NCI-H2227 treated with DMSO at 0.1 percent for 48 hours (cell line): ENCODE measurements at places on chromosomes 5 and 9.
A peak's percentile ranks its signal among the peaks of the same experiment; 100 is the strongest.

GRCh38 chr9:129310666-129311350 lies 132.7 kb upstream of the IER5L start:
- no peak for DNase-seq

- DNase-seq: no peak
These were observed 53.5 kb upstream of the CDKN2AIPNL start for GRCh38 chr5:134464988-134465815.

DNA sequence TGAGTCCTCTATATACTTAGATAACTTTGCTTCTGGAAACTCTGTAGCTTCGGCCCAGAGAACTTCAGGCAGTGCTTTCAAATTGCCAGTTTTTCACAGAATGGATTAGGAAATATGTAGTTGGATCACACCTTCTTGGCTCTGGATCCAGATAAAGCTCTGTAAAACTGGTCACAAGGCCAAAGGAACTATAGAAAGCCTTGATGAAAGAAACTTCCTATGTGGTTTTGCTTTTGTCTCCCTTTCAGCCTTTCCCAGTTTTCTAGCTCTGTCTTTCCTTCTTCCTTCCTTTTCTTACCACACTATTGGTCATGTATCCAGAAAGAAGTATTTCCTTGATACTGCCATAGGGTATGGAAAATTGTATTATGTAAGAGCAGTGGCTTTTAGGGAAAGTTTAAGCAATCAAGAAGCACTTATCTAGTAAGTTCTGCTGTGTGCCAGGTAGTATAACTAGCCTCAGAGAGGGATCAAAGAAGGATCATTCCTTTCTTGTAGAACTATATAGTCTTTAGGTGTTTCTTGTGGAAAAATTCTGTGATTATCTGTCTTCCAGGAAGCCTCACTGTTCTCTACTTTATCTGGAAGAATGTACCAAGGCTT lies 6.3 kb downstream of the GPR21 start:
- DNase-seq: no peak

GRCh38 chr5:17360879-17361278 lies 137.2 kb upstream of the TAF11L2 start:
- DNase-seq: no peak

GRCh38 chr5:55868846-55869245 lies 17.7 kb downstream of the IL31RA start:
- DNase-seq: no peak

DNA sequence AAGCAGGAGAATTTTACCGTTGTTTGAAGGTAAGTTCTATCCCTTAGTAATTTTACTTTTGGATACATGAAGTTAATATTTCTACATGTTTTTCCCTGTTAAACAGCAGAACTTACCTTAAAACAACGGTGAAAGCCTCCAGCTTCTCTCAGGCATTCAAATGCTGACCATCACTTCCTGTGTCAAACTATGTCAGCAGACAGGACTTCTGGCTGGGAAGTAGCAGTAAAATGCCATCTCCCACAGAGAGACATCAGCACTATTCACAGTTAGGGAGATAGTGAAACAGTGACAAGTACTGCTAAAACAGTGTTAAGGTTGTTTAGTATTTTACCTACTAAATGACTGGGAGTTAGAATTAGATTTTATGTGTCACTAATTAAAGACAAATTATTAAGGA lies 34.2 kb upstream of the GOLGA1 start:
- DNase-seq: no peak

- DNase-seq: no peak
These were observed at the start of gene PARP8 for GRCh38 chr5:50666261-50667022. Gene PARP8, plus strand, starts transcription at chr5:50666637. Its CDS starts 459 bp downstream, at chr5:50667096.

DNA sequence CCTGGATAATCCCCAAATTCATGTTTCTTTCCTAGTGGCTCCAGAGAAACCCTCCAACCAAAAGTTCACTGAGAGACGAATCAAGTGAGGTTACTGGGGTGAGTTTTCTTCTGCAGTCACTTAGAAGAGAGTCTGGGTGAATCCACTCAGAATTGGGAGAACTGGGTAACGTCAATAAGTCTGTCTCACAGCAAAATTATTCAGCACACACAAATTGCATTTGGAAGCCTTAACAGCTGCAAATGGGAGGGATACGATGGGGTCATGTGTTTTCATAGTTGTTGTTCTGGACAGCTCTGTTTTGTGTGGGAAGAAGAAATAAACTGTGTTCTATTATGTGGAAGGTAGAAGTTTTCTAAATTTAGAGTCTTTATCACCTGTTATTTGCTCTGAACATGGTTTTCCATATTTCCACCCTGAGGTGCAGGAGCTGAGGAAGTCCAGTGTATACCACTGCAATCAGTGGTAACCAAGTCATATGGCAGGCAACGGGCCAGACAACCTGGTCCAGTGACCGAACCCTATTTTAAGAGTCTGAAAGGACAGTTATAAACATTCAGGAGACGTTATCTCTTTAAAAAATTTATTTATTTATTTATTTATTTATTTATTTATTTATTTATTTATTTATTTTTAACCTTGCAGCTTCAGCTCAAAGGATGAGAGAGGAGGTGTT lies 21.9 kb downstream of the MARCHF3 start:
- DNase-seq: no peak

GRCh38 chr5:67308988-67309688 lies 112.5 kb upstream of the CD180 start:
- DNase-seq: no peak

DNA sequence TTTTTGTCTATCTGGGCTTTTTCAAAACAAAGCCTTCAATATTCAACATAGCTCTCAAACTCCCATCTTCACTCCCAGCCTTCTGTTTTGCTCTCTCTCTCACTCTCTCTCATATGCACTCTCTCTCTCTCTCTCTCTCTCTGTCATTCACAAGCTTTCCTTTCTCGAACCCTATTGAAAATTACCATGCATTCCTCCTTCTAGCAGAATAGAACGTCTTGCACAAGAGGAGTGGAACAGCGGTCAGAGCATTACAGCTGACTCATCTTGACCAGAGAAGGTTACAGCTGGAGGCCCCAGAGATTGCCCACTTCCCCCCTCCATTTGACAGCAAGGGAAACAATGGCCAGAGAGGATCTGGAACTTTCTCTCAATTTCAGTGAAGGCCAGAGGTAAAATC lies 51.0 kb upstream of the LIFR start:
- DNase-seq: no peak

- DNase-seq: no peak
These were observed 384.0 kb downstream of the NR2F1-AS1 start for GRCh38 chr5:93196986-93197385.

DNA sequence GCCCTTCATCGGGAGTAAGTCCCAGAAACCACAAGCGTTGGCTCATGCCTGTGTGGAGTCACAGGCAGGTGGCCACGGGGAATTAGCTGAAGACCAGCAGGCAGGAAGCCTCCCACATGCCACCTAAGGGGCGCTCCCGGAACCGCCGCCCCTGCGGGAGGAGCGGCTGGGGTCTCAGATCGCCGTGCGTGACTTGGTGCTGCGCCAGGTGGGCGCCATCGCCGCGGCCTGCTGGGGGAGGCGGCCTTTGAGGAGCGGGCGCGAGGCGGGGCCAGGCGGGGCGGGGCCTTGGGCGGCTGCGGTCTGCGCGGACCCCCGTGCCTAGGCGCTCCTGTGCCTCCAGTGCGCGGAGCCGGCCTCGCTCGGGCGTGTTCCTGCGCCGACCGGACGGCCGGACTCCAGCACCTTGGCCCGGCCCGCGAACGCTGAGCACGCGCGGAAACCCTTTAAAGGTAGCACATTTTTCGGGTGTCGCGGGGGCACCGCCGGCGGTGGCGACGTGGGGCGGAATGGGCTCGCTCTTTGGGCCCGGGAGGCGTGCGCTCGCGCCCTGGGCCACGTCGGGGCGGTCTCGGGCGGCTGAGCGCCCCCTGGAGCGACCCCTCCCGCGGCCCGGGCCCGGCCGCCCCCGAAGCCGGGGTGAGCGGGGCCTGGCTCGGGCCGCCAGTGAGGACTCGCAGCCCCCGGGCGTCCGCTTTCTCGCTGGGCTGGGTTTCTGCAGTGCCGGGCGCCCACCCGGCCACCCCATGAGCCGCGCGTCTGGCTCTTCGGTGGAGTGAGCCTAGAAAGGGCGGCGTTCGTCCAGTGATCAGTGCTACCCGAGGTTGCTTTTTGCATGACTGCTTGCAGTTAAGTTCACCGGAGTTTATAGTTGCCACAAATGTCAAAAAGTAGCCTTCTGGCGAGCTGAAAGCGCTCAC lies 24.5 kb downstream of the LECT2 start:
- no peak for DNase-seq

DNA sequence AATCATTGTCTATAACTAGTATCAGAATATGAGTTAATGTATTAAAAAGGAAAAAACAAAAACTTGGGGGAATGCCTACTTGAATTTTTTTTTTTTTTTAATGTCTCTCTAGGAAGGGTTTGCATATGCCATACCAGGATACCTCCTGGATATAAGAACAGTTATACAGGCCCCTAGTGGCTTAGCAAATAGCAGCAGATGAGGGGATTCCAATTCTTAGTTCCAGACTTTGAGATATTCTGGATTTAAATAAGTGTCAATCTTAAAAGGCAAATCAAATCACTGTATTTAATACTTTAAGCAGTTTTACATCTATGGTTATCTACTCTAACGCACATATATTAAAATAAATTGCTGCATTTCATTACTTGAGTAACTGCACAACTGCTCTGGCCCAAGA lies 1055.5 kb upstream of the DMAC1 start:
- peak; percentile 42 for DNase-seq

GRCh38 chr5:58381566-58381965 lies 78.3 kb downstream of the PLK2 start:
- DNase-seq: no peak

DNA sequence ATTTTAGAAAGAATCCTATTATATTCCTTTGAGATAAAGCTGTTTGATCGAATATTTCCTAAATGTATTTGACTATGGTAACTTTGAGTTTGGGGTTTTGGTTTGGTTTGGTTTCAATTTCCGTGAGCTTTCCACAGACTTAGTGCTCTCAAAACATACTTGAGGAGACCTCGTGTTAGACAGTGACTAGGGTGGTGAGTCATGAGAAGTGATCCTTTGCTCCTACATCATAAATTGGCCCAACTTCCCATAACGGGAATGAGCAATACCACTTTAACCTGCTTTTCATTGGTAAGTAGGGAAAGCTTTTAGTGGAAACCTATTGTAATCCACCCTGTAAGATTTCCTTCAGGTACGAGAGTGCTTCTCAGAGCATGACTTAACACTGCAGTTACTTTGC lies 3.8 kb upstream of the RASEF start:
- DNase-seq: no peak

DNA sequence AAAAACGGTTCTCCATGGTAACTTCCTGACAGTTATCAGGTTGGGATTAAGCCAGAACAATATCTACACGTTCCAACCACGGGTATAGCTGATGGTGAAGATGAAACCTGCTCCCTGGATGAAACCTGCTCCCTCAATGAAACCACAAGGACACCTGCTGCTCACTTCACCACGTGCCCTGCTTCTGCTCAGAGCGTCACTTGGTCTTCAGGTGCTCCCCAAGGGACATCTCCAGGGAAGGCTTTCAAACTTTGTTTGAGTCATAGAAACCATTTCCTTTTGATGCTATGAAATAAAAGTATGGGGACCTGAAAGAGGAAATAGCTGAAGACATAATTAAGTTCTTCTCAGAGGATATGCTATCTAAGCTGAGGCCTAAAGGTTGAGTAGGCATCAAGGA lies 242.4 kb downstream of the MED10 start:
- no peak for DNase-seq
